Choroid plexus epithelial cell (primary cell): ENCODE measurements at places on chromosomes 1 and 21.

- DNase-seq: no peak
Measured at GRCh38 chr1:90074566-90074965, 79.7 kb downstream of the ZNF326 start.

- peak; percentile 12 for DNase-seq
Measured at GRCh38 chr21:35974775-35975174, 85.6 kb downstream of the SETD4 start.

DNA sequence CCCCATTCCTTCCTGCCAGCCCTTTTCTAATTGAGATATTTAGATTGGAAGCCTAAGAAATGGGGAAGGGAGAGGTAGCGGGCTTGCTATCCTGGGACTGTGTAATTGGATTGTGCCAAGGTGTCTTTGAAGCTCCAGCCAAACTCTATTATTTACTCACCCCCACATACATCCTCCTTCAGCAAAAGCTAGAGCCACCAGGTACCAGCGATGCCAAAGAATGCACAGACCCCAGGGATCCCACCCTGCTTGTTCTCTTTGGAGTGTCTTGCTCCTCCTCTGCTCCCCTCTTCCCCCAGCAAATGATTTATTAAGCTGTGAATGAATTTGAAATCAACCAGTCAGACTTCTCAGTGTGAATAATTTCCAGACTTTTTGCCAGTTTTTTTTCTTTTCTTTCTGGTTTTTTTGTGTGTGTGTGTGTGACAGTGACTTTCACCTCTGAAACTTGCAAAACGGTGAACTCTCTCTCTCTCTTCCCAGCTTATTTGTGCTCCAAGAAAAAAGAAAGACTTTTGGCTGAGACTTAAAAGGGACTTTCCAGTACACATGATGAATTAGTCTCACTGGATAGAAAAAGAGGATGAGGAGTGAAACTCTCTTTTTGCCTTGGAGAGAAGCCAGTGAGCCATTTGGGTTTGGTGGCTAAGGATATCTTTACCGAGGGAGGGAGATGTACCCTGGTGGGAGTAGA is 1.8 kb downstream of the VASH2 start:
- DNase-seq: no peak

DNA sequence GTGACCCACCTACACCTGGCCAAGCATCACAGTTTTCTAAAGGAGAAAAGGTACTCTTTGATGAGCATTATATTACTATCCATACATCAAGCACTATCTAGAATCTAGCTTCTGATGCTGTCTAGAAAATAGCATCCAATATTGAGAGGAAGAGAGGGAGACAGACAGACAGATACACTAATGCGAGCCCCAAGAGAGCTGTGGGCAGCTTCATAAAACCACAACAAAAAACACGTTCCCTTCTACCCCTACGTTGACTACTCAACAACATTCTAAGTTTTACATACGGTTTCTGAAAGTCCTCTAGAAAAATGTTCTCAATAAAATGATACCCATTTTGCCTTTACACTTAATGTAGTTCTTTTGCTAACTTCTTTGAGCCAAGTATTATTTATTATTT is 221.8 kb downstream of the SLC45A1 start:
- DNase-seq: no peak

DNA sequence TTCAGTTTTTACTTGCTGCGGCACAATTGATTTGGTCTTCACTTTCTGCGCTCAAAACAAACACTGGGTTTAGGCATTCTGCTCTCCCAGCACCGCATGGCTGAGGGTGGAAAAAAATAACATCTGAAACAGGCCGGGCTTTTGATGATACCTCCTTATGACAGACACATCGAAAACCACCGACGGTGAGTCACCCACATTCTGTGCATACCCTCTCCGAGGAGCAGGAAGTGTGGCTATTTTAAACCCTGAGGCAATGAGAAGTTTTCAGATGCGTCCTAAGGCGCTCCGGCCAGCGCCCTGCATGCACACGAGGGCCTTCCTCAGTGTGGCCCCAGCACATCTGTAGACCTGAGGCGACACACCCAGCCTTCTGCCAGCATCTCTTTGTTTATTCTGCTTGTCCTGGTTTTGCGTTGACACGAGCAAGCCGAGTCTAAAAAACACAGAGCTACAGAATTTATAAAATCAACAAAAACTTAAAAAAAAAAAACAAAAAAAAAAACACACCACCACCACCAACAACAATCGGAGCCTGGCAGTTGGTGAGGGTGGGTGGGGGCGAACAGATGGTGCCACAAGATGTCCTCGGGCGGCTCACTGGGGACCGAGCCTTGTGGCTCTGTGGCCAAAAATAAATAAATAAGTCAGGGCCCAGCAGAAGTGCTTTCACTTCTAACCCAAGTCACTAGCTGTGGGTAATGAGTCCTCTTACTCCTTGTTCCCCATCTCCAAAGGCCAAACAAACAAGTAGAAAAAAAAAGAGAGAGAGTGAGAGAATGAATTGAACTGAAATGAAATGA is 162.6 kb upstream of the IRF2BP2 start:
- DNase-seq: peak; percentile 99

DNA sequence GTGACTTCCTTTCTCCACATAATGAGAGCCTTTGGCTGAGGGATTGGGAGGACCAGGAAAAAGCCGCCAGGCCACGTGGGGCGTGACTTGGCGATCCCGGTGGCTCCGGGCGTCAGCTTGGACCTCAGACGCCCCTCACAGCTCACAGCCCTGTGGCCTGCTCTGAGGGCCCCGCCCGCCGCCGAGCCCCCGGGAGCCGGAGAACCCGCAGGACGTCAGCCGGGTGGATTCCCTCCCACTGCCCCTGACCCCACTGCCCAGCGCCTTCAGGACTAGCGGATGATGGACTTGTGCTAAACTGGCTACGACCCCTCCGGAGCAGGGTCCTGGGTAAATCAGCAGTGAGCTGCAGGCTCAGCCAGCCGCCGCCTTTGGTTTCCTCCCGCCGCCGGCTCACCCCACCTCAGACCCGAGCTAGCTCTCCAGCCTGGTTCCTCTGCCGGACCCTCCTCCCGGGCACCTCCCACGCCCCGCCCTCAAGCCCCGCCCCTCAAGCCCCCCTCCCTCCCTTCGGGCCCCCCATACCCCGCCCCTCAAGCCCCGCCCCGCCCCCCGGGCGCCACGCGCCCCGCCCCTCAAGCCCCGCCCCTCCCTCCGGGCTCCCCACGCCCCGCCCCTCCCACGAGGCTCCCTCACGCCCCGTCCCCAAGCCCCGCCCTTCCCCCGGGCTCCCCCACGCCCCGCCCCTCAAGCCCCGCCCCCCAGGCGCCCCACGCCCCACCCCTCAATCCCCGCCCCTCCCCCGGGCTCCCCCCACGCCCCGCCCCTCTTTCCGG is 10.0 kb upstream of the FAAP20 start:
- peak; percentile 83 for DNase-seq

- no peak for DNase-seq
Measured at GRCh38 chr21:45339421-45340402, 52.0 kb upstream of the POFUT2 start.

GRCh38 chr1:64282351-64282750 is 78.9 kb downstream of the UBE2U start:
- no peak for DNase-seq

GRCh38 chr1:184915463-184916090 is 58.7 kb downstream of the NIBAN1 start:
- DNase-seq: peak; percentile 14

DNA sequence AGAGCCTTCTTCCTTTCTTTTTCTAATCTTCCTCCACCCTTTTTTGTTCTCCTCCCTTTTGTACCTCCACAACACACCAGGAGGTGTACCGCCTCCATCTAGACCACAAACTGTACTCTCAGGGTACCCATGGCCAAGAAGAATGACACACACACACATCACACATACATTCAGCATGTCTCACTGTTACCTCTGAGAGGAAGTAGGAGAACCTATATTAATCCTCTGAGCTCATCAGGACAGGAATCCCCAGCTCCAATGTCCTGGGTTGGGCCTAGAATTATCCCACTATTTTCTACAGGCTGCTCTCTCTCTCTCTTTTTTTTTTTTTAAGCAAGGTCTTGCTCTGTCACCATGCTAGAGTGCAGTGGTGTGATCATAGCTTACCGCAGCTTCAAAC is 36.7 kb downstream of the ATP2B4 start:
- peak; percentile 88 for DNase-seq

DNA sequence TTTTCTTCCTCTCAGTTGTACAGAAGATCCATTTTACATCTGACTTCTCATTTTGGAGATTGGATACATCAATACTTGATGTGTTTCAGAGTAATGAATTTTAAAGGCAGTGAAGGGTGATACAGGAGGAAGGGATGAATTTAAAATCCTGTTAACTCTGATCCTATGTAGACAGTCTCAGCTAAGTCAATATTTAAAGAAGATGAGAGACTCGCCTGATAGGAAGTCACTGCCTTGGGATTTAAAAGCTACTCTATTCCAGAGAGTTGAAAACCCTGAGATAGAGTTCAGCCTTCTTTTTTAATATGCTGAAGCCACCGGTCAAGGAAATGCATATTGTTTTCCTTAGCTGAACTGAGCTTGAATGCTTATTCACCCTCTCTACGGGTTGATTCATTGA is 42.7 kb downstream of the HUNK start:
- no peak for DNase-seq

GRCh38 chr1:30536530-30536929 is 186.9 kb downstream of the MATN1 start:
- no peak for DNase-seq

DNA sequence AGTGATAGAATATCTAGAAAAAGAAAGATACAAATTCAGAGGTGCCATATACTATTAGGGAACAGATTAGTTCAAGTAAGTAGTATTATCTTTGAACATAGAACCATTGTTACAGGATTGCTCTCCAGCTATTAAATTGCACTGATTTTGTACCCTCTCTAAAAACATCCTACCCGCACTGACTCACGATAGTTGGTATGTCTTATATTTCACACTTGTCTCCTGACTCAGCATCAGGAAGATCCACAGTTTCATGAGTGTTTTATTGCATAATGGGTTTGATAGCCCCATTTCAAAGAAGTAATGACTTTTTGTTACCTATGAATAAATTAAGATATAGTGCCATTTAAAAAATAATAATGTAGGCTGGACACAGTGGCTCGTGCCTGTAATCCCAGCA is 6.0 kb downstream of the TATDN3 start:
- peak; percentile 43 for DNase-seq

- no peak for DNase-seq
Measured at GRCh38 chr1:40710581-40711315, 19.2 kb downstream of the NFYC start.

GRCh38 chr1:244450597-244451538 is 841 bp downstream of the ADSS2 start:
- DNase-seq: peak; percentile 88

DNA sequence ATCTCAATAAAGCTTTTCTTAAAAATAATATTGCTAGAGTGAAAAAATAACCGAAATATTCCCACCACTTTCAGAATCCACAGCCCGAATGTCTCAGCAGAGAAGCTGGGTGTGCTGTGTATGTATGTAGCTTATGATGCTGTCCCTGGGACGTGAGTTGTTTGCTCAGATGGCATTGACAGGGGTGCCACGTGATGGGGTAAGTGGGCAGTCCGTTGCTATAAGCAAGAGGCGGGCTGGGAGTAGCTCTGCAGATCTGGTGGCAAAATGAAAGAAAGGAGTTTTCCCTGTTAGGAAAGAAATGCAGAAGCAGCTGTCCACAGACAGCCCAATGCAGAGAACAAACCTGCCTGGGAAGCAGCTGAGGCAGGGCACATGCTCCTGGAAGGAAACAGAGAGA is 3.8 kb upstream of the FAM20B start:
- DNase-seq: peak; percentile 73

DNA sequence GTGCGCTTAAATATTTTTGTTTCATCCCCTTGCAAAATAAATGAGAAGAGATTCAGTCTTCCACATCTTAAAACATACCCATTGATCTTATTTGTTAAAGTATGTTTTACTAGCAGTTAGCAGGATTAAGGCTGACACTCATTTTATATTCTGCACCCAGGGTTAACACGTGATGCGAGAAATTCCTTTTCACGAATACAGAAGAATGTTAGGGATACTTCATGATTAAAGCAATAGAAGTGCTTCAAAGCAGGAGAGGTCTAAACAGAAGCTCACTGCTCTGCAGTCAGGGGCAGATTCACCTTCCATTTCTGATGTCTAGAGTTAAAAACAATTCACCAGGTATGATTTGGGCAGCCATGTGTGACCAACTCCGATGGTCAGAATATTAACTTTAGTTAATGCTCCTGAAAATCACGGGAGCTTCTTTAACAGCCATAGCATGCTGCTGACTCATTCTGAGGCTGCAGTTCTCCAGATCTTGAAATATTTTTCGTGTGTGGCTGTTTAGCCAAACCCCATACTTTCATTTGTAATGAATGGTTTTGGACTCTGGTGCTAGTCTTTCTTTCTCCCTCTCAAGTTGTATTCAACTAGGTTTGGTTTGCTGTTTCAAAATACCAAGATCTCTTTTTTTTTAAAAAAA is 19.7 kb downstream of the BCAR3 start:
- peak; percentile 88 for DNase-seq

GRCh38 chr1:67804710-67805109 is 28.6 kb downstream of the GNG12 start:
- DNase-seq: no peak

GRCh38 chr1:46522184-46522968 is 29.1 kb downstream of the KNCN start:
- DNase-seq: peak; percentile 89

DNA sequence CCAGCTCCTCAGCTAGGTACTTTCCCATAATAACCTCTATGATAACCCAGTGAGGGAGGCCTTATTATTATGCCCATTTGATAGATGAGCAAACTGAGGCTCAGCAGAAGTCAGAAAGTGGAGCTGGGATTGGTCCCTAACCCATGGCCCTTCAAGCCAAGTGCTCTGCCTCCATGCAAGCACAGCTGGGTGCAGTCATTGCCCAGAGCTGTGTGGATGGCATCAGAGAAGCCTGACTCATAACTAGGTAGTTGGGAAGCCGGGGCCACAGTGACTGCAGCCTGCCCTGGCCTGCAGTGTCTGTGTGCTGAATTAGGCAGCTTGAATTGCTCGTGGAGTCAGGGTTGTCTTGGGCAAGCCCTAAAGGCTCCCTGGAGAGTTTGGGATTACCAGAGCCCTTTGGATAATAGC is 89.9 kb upstream of the SLC2A1 start:
- no peak for DNase-seq

DNA sequence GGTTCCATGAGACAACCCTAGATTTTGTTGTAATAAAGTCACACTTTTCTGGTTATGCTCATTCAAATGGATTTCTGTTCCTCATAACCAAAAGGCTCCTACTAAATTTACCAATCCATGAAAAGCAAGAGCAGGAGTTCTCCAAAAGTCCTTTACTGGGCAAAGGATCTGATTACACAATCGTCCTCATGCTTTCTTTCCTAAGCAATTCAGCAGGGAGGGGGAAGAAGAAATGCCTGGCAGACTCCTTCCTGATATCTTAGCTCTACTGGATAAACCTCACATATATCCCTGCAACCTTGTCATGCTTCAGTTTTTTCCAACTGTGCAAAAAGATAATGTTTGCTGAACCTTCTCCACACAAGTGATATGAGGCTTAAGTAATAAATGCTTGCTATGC is 67.6 kb upstream of the GUCA2B start:
- peak; percentile 34 for DNase-seq

DNA sequence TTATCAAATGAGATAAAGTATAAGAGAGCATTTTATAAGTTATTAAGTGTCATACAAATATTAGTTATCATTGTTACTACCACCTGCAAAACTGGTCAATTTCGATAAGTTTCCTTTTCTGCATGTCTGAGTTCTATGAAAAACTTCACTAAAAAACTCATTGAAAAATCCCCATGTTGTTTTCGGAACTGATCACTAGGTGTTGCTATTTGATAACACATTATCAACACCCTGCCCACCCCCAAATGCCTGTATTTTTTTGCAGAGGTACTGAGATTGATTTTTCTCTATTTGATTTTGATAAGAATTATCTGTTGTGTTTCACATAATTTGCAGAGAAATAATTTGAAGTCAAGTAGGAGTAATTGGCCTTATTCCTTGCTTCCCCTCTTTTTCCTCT is 22.1 kb upstream of the DISP1 start:
- peak; percentile 65 for DNase-seq
